Stimulated activated naive CD4-positive, alpha-beta T cell treated with Interleukin-2 at 50 U/mL for 16 hours (primary cell): ENCODE measurements at places on chromosomes 11 and 22.
A peak's percentile ranks its signal among the peaks of the same experiment; 100 is the strongest.

GRCh38 chr22:42026705-42027104 is 28.1 kb downstream of the WBP2NL start:
- DNase-seq = no peak

DNA sequence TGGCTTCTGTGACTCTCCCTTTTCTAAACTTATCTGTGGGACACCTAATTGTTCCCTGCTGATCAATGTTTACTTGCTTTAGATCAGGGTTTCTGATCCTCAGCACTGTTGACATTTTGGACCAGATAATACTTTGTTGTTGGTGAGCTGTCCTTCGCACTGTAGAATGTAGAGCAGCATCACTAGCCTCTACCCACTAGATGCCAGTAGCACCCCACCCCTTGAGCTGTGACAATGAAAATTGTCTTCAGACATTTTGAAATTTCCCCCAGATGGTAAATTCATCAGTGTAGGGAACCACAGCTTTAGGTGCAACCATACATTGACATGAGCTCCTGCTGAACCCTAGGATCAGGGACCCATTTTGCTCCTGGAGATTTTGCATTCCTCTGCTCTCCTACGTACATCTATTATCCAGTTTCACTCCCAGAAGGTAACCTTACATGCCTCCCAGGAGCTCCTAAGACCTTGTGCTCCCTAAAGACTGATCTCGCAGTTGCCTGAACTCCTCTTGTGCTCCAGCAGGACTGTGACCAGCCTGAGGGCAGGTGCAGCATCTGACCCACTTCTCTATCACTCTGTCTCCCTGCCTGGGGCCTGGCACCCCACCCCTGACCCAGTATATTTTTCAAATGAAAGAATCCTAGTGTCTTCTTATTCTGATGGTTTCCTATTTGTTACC is 107.8 kb downstream of the FAR1 start:
- no peak for DNase-seq

GRCh38 chr11:77789731-77790476 is 30.6 kb downstream of the RSF1 start:
- DNase-seq = no peak

GRCh38 chr11:31301549-31302510 is 67.7 kb downstream of the DCDC1 start:
- no peak for DNase-seq

DNA sequence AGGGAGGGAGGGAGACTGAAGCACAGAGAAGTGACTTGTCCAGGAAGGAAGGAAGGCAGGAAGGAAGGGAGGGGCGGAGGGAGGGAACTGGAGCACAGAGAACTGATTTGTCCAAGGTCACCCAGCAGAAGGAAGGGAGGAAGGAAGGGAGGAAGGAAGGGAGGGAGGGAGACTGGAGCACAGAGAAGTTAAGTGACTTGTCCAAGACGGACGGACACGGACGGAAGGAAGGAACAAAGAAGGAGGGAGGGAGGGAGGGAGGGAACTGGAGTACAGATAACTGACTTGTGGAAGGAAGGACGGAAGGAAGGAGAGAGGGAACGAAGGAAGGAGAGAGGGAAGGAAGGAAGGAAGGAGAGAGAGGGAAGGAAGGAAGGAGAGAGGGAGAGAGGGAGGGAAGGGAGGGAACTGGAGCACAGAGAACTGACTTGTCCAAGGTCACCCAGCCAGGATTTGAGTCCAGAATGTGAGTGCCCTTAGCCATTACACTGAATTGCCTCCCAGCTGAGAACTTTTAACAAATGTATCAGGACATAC is 1.5 kb downstream of the SLC35F2 start:
- no peak for DNase-seq

GRCh38 chr22:27647540-27647939 is 154.0 kb downstream of the MN1 start:
- DNase-seq = no peak

DNA sequence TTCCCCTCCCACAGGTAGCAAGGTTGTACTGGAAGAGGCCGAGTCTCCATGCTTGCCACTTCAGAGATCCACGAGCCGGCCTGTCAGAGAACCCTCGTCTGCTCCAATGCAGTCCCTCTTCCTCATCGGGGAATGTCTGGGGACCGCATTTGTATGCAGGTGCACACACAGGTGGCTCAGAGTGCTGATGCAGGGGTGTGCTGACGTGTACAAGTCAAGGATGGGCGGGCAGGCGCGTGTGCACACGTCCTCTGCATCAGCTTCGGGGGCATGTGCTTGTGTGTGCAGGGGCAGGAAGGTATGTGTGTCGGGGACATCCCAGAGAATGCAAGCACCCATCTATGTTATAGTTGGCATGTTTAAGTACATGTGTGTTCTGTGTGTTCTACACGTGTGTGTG is 49.4 kb downstream of the ELFN2 start:
- no peak for DNase-seq

- no peak for DNase-seq
Measured at GRCh38 chr11:71399341-71399740, 48.9 kb downstream of the DHCR7 start.

- DNase-seq = no peak
Measured at GRCh38 chr22:45896153-45896951, 80.6 kb downstream of the WNT7B start.

DNA sequence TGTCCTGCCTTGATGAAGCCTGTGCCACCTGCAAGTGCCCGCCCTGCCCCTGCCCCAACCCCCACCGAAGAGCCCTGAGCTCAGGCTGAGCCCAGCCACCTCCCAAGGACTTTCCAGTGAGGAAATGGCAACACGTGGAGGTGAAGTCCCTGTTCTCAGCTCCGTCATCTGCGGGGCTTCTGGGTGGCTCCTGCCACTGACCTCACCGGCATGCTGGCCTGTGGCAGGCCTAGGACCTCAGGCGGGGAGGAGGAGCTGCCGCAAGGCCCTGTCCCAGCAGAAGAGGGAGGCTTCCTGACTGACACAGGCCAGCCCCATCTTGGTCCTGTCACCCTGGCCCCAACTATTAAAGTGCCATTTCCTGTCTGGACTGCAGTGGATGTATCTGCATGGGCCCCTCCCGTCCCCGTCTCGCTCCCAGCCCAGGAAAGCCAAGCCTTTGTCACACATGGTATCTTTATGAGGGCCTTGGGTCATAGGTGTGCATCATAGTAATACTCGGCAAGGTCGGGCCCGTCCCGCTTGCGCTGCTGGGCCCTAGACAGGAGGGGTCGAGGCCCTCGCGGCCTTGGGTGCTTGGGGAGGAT is 882 bp downstream of the FREY1 start:
- no peak for DNase-seq

GRCh38 chr22:28882878-28883656 is at the start of gene ZNRF3:
TSS of gene ZNRF3 (plus strand) at chr22:28883572. CDS start at chr22:28883767, 195 bp downstream.
- peak; percentile 92 for DNase-seq

- DNase-seq = peak; percentile 10
Measured at GRCh38 chr11:18669219-18669596, 29.4 kb upstream of the TMEM86A start.

GRCh38 chr11:19499999-19500398 is 212.6 kb upstream of the NAV2 start:
- DNase-seq = no peak

DNA sequence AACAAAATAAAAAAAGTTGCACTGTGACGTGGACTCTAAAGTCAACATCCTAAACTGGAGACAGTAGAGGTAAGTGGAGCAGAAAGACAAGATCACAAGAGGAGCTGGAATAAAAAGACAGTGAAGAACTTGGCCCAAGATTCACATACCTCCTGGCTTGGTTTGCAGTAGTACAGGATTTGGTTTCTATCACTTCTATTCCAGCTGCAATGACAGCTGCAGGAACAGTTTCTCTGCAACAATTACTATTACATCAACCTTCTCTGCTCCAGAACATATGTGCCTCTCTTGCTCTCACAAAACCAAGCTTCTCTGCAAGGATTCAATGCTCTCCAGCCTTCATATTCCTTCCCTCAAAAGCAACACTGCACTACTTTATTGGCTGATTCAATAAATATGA is 7.8 kb upstream of the KDM2A start:
- no peak for DNase-seq

GRCh38 chr11:33016654-33017053 is 976 bp downstream of the DEPDC7 start:
- DNase-seq = no peak

- no peak for DNase-seq
Measured at GRCh38 chr22:49673048-49673447, 154.6 kb downstream of the BRD1 start.

DNA sequence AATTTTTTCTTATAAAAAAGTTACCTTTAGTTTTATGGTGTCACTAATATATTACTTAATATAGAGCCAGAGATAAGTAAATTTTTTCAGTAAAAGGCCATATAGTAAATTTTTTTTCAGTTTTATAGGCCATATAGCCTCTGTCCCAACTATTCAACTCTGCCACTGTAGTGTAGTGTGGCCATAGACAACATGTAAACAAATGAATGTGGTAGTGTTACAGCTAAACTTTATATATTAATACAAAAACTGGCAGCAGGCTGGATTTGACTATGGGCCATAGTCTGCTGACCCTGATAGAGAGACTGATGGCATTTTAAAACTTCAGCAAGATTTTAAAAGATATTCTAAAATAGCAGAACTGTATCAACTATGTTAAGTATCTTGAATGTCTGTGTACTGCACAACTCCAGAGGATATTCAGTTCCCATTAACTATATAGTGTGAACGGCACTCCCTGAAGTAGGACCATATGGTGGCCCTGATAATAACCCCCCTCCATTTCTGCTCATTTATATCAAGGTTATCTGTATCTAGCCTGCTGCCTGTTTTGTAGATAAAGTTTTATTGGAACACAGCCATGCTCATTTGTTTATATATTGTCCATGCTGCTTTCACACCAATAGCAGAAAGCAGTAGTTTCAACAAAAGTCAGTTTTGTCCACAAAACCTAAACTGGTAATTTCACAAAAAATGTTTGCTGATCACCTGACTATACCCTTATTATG is 71.6 kb downstream of the PRMT3 start:
- DNase-seq = no peak

DNA sequence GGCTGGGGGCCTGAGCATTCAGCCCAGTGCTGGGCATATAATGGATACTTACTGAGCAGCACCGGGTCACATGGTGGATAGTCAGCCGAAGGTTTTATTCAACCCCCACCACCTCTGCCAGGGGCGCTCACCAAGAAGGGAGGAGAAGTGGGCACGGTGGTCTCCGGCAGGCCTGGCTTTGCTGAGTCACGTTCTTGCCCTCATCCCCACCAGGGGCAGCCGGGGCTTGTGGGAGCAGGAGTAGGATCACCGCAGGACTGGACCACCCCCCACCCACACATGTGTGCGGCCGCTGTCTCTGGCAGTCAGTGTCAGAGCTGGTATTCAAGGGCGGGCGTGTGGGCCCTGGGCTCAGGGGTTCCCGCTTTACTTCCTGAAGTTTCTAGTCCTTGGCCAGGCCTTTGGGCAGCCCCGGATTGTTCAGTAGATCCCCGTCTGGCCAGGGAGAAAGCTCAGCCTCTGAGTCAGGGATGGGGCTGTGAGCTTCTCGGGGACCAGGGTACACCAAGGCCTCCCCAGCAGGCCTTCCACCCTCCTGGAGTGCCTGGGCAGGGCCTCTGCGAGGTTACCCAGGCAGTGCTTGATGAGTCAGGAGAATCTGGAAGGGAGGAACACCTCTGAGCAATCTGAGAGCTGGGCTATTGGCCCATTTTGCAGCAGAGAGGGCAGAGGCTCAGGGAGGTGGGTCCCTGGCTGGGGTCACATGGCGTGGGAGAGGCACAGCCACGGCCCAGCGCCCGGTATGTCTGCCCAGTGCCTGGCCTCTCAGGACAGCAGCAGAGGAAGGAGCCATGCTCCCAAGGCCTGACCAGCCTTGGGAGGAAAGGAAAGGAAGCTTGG is 60.6 kb downstream of the RTL6 start:
- no peak for DNase-seq

GRCh38 chr22:37806409-37807333 is 1.1 kb upstream of the GCAT start:
- DNase-seq = peak; percentile 10

DNA sequence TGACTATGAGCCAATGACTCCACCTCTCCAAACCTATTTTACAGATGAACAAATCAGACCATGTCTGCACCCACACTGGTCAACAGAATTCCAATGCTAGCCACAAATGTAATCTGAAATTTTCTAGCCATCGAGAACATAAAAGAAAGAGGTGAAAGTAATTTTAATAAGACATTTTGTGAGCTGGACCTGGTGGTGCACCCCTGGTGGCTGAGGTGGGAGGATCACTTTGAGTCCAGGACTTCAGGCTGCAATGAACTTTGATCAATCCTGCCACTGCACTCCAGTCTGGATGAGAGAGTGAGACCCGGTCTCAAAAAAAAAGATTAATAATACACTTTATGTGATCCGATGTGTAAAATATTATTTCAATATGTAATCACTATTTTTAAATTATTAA is 9.4 kb upstream of the RNF185 start:
- DNase-seq = no peak

GRCh38 chr11:65915821-65916251 is 3.0 kb downstream of the C11orf68 start:
- no peak for DNase-seq

DNA sequence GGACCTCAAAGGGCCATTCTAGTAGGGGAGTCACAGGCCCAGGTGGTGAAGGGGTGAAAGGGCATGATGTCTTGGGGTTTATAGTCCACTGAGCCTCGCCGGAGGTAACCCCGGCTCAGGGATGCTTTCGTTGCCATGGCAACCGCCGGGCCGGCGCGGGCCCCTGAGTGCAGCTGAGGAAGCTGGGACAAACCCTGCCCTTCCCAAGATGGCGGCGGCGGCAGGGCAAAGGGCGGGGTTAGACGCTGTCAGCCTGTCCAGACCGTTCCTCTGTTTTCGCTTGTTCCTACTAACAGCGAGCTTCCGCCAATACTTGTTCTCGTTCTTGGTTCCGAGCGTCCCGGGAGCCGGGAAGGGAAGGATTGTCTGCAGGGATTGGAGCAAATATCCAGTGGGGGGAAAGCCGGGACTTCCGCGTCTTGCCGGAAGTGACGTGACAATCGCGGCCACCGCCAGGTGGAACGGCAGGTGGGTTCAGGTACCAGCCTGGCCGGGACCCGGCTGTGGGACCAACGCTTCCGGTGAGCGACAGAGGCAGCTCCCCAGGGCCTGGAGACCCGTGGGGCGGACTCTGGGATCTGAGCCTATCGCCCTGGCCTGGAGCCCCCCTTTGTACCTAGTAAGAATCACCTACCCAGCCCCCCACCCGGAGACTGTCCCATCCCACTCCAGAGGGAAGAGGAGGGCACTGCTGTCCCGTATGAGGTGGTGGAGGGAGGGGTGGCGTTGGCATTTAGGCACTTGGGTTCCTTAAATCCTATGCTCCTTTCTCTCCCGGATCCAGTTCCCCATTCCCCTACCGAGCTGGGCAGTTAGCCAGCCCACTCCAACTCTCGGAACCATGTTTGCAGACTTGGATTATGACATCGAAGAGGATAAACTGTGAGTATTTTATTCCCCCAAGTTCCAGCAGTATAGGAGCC is at the start of gene PICK1:
Gene PICK1 (plus strand): TSS at position 436 of the 923 bp plus-strand sequence. CDS start 406 bp downstream, at position 842.
- peak; percentile 74 for DNase-seq

- no peak for DNase-seq
Measured at GRCh38 chr11:3865388-3866193, 10.1 kb downstream of the STIM1 start.

- DNase-seq = no peak
Measured at GRCh38 chr11:106828576-106828975, 189.7 kb downstream of the GUCY1A2 start.
